MCF 10A (cell line): ENCODE measurements at places on chromosomes 6 and 20.

DNA sequence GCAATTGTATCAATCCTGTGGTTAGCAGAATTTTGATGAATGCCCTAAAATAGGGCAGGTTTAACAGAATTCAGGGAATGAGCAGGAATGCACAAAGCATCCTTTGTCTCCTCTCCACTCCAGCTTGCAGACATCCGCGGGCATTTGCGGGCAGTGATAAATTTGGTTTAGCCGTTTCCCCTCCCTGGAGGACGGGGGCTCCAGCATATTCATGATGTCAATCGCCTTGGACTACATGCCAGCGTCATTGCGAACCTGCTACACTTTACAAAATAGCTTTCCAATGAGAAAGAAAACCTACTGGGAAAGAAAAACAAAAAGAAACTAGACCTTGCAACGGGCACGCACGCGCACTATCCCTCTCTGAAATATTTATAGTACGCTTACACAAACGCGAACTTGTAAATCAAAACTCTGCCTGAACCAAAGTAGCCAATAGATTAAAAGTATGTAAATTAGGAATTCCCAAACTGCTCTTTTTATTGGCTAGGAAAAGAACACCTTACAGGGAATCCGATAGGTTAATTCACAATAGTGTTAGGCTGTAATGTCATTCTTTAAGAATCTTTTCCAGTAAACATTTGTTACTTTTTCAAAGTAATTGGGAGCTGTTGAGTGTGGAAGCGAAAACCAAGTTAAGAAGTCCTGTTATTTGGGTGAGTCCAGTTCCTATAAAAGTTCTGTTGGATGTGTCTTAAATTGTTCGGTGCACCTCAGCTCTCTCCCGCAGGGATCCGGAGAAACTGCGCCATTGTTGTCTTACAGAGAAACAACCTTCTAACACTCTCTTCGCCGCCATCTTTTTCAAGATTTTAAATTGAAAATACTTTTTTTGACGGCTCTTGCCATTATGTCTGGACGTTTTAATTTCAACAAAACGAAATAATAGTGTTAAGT is 136.7 kb downstream of the HFE start:
- DNase-seq, result peak; percentile 91

DNA sequence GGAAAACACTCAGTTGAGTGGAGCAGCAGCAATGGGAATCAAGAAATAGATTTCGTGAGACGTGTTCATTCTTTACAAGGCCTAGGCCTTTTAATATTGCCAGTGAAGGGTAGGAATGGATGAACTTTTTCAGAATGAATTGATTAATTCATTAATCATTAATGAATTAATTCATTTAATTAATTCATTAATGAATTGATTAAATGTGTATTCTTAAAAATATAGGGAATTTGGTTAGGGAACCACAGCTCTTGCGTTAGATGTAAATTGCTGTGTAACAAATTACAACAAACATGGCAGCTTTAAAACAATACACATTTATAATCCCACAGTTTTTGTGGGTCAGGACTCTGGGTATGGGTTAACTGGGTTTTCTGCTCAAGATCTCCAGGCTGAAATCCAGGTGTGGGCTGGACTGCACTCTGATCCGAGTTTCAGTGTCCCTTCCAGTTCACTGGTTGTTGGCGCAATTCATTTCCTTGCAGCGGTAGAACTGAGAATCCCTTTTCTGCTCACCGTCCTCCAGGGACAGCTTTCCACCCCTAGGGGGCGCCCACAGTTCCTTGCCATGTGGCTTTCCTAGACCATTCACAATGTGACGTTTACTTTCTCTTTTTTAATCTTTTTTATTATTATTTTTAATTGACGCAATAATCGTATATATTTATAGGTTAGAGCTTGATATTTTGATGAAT is 32.8 kb upstream of the BCAS1 start:
- DNase-seq, result peak; percentile 83

DNA sequence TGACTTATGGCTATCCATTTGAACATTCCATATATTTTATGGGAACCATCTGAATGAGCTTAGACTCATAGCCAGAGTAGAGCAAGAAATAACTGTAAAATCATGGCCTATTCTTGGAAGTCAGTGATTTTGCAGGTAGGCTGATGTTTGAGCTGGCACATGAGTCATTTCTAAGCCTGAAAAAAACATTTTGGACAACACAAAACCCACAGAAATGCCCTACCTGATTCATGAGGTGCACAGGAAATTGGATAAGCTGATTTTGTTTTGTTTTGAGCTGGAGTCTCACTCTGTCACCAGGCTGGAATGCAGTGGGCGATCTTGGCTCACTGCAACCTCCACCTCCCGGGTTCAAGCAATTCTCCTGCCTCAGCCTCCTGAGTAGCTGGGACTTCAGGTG is 443.0 kb downstream of the PKHD1 start:
- peak; percentile 85 for DNase-seq

DNA sequence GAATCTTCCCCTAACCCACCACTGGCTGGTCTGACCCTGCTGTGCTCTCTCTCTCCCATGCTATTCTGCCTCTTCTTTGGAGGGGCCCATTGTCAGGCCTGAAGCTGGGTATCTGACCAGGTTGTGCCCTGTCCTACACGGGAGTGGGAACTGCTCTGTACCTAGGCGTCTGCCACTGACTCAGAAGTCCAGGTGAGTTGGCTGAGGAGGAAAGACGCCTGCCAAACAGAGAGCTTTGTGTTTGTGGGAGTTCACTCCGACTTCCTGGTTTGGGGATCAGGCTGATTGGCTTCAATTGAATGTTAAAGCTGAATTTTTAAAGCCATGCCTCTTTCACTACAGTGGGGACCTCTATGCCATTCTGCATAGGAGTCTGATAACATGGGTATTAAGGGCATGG is 136.0 kb downstream of the CCDC170 start:
- peak; percentile 44 for DNase-seq

- DNase-seq, result no peak
These were observed 4.8 kb downstream of the CRIP3 start for GRCh38 chr6:43303751-43304331.

DNA sequence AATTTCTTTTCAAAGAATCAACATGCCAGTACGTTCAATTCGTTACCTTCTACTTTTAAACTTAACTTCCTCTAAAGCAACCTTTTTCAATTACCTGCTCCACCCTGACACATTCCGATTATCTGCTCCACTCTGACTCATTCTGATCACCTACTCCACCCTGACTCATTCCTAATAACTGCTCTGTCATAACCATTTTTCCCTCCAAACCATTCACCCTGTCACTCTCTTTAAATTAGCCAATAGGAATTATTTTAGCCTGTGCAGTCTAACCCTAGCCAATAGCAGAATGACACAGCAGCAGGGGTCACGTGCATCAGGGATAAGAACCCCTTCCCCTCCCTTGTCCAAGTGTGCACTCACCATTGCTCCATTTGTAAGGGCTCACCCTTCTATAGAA is 557.4 kb upstream of the EYS start:
- peak; percentile 8 for DNase-seq
